ENCODE measurements at places on chromosomes 2 and 18.

- DNase-seq, result no peak
These were observed 20.6 kb downstream of the CEP192 start for GRCh38 chr18:13011719-13012118.

DNA sequence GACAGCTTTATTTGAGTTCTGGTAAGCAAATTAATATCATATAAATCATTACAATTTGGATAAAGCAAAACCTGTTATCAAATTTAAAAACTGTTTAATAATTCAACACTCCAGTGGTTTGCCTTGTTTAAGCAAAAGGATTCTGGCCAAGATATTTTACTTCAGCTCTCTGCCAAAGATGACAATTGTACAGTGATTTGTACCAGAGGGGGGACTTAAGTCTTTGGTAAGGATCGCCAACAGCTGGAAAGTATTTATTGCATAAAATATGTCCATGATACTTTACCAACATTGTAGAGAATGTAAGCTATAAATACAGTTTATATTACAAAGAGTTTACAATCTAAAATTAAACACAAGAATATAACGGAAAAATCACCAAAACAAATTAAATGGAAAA is 13.8 kb downstream of the PREPL start:
- no peak for DNase-seq

DNA sequence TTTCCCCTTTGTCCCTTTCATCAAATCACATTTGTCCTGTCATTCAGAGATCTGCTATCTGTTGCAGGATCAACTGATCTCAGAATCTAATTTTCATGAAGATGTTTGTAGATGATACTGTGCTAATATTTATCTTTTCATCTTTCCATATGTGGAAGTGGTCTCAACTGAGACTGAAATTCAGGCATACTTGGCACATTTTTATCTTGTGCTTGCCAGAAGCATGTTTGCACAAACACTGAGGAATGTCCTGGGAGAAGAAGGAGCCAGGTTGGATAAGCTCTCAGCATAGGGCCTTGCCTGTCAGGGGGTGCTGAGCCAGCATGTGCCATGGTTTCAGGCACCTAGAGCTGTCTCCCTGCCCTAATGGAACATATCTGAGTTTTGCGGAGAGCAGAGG is 24.5 kb upstream of the MMADHC start:
- no peak for DNase-seq

DNA sequence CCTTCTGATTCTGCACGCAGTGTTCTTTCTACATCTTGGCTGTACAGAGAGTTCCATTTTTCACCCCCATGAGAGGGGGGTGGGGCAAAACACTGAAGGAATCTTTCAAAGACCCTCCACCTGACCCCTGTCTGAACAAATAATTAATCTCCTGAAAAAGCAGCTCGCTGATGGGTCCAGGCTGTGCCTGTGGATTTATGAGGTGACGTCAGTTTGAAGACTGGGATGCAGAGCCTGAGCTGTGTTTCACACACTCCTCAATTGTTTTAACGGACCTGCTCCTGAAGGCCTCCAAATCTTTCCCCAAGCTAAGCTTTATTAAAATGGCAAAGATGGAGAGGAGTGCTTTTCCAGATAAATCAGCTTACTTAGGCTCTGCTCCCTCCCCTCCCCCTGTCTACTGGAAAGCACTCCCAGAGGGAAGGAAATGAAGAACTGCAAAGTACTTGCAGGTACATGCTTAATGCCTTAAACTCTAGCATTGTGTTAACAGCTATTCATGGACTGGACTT is 390.2 kb upstream of the TNP1 start:
- DNase-seq, result no peak

- DNase-seq, result no peak
These were observed 181.1 kb downstream of the TMEM163 start for GRCh38 chr2:134537702-134538101.

DNA sequence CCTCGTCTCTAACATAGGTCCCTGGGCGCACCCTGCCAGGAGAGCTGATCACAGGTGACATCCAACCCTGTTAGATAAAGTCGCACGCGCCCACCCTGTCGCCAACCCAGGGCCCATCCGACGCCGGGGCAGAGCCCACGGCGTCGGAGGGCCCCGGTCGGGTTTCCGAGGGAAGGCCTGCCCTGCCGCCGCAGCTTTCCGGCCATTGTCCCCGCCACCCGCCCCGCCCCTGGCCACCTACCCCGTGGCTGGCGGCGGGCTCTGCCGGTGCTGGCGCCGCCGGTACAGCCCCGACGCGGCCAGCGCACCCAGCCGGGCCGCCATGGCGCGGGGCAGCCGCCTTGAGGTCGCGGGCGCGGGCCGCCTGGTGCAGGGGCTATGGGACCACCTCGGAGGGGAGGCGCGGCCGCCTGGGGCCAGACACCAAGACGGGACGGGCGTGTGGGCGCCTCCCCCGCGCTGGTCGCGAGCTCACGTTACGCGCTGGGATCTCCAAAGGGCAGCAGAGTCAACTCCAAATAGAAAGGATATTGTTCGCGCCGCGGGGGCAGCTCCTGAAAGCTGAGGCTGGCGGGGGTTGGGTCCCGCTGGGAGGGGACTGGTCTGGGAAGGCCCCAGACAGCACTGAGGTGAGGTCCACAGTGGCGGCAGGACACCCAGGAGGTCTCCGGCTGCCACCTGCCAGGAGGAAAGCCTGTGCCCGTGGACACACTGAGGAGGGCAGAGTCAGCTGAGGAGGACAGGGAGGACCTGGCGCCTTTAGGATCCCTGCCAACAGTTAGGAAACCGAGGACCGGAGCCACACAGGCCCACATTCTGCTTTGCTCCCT is 11.1 kb downstream of the LIMS2 start:
- DNase-seq, result no peak

DNA sequence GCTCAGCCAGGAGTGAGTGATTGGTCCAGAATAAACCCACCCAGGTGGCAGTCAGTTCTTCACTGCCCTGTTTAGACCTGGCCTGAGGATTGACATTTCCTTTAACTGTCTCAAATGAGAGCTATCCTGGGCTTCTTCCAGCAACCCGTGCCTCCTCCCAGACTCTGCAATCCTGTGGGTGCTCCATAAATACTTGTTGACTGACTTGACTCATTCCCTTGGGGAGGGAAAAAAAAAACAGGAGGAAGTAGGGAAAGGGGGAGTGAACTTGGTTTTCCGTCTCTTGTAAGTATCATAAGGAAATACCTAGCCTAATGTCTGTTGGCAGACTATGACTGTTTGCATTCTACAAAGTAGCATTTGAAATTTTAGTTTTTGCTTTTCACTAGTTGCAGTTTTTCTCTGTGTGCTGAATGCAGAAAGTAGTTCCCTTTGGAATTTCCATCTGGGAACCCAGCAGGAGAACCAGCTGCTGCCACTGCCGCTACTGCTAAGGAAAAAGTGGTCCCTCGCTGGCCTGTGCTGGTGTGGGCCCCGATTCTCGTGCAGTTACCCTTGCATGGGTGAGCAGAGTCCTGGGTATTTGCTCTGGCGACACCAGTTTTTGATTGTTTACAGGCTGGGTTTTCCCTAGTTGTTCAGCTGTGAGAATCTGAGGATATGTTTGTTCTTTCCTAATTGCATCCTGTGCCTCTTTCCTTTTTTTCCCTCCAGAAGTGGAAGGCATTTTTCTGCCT is 78.8 kb downstream of the TGOLN2 start:
- no peak for DNase-seq

GRCh38 chr2:50769406-50770181 is 262.3 kb downstream of the NRXN1 start:
- no peak for DNase-seq

- DNase-seq, result no peak
These were observed 70.7 kb downstream of the PAX3 start for GRCh38 chr2:222228054-222228453.

DNA sequence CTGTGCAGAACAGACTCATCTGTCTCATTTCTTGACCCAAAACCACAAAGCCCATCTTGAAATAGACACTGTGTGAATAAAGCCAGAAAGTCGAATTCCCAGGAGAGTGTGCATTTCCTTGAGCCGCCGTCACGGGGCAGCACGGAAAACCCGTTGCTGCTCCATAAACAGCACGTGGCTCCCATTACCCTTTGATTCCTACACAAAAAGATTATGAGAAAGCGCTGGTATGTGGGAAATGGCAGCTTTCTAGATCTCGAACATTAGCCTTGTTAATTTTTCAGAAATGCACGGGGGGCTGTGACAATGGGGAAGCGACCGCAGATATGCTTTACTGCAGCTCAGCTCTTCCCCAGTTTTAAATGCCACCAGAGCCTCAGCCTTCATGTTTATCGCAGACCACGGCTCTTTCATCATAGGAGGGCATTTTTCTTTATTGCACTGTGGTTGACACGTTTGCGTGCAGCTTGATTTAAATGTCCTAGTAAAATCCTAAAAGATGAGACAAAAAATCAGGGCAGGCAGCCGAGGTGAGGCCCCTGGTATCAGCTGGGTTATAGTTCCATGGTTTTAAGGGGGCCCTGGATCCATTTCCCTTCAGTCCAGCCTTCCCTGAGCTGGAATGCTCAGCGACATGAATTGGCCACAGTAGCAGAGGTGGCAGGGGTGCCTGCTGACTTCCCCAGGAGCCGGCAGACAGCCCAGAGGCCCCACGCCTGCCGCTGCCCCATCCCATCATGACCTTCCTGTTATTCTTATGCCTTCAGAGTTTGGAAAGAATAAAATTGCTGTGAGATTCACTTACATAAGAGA is 249.3 kb downstream of the NDUFA10 start:
- no peak for DNase-seq

- no peak for DNase-seq
These were observed 103.0 kb downstream of the DNER start for GRCh38 chr2:229611360-229611759.

GRCh38 chr2:190940454-190940853 is 59.8 kb downstream of the GLS start:
- no peak for DNase-seq

- no peak for DNase-seq
These were observed 352.0 kb downstream of the TNS1 start for GRCh38 chr2:217650716-217651360.

DNA sequence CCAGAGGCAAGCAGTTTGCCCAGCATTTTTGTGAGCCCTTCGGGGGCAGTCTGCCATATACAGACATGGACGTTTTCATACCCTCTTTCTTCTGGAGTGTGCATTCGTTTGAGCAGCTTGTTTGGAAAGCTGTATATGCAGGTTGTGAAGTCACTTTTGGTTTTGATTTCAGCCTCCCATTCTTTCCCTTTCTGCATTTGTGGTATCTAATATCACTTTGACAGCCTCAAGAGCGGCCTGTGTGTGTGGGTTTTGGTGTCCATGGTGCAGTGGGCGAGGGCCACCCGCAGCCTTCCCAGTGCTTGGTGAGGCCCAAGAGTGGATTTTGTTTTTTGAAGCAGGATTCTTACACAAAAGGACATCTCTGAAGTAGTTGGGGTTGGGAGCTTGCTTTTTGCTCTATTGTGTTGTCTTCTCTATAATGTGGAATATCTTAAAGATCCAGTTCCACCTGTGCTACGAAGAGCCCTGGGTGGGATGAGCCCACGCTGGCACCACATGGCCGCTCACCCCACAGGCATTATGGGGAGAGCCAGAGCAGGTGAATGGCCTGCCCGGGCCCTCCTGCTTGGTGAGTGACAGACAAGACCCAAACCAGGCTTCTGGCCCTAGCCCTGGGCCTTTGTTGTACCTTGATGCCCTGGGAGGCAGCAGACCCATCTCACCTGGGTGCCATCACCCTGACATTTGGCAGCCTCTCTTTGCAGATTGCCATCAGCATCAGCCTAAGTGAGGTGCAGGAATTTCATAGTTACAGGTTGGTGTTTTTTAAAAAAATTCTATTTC is 29.5 kb downstream of the INPP4A start:
- no peak for DNase-seq

DNA sequence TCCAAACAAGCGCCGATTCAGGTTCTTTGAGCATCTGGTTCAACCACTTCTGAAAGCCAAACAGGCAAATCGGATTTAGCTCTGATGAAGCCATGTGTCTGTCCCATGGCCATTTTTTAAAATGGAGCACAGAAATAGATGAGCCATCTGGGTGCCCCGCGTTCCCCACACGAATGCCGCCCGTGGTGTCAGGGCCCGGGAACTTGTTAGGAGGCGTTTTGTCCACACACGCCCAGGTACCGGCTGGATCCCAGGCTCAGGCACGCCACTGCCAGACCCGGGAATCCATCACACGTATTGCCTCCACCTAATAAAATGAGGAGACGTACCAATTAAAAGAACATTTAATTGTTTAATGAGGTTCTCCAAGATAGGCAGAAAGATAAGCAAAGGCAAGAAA is 374.4 kb upstream of the SALL3 start:
- DNase-seq, result no peak

DNA sequence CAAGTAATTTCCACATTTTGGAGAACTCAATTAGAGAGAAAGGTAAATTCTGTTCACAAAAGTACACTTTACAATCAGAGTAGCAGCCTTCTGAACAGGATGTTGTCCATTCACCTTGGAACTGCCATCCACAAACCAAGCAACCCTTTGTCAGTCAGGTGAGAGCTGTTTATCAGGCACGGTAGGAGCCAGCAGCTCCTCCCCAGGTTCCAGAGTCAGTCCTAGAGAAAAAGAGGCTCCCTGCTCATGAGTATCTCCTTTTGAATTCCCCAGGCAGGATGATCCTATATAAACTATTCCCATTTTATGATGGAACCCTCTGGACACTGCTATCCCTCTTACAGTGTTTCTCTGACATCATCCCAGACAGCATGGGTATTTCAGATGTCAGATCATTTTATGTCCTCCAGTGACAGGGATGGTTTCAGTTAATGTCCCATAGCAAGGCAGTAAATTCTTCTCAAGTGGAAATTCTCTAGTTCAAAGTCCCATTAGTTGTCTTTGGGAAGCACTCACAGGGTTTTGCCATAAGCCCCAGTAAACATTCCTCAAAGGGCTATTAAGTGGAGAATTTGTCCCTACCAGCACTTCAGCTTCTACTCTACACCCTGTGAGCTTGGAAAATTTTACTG is 34.5 kb upstream of the CSRNP3 start:
- DNase-seq, result no peak

GRCh38 chr2:190615555-190616200 is 33.2 kb upstream of the NAB1 start:
- DNase-seq, result no peak

DNA sequence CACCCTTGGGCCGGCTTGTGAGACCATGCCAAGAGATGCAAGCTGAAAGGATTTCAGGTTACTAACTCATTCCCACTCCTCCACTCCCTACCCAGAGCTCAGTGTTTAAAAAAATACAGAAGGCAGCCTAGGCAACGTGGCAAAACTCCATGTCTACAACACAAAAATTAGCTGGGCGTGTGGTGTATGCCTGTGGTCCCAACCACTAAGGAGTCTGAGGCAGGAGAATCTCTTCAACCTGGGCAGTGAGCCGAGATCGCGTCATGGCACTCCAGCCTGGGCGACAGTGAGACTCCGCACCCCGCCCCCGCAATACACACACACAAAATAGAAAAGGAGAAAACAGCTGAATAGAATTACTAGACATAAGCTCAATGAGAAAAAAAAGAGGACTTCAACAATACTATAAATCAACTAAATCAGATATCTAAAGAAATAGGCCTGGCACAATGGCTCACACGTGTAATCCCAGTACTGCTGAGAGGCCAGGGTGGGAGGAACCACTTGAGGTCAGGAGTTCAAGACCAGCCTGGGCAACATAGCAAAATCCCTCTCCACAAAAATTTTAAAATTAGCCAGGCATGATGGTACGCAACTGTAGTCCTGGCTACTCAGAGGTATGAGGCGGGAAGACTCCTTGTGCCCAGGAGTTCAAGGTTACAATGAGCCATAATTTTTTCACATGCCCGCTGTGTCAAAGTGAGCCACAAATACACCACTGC is 10.1 kb downstream of the IWS1 start:
- DNase-seq, result no peak
